ENCODE measurements at places on chromosomes 1 and 21.

DNA sequence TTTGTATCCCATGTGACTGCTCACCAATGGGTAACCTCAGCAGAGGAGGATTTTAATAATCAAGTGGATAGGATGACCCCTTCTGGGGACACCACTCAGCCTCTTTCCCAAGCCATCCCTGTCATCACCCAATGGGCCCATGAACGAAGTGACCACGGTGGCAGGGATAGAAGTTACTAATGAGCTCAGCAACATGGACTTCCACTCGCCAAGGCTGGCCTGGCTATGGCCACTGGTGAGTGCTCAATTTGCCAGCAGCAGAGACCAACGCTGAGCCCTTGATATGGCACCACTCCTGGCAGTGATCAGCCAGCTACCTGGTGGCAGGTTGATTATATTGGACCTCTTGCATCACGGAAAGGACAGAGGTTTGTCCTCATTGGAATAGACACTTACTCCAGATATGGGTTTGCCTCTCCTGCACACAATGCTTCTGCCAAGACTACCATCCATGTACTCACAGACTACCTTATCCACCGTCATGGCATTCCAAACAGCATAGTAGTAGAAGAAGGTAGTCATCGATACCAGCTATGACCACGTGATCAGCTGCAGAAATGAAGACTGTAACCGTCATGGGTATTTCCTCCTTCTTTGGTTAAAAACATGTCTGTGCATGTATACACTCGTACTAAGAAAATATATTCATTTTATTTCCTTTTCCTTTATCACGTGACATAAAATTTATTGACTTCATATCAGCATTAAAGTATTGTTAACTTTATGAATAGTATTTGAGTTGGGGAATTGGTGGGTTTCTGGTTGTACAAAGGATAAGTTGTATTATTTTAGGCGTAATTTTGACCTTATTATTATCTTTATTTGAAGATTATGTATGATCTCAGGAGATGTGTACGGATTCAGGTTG is 562.6 kb downstream of the PTPRU start:
- no peak for DNase-seq

- DNase-seq, result peak; percentile 66
Measured at GRCh38 chr1:17281775-17282181, 26.2 kb upstream of the PADI4 start.

DNA sequence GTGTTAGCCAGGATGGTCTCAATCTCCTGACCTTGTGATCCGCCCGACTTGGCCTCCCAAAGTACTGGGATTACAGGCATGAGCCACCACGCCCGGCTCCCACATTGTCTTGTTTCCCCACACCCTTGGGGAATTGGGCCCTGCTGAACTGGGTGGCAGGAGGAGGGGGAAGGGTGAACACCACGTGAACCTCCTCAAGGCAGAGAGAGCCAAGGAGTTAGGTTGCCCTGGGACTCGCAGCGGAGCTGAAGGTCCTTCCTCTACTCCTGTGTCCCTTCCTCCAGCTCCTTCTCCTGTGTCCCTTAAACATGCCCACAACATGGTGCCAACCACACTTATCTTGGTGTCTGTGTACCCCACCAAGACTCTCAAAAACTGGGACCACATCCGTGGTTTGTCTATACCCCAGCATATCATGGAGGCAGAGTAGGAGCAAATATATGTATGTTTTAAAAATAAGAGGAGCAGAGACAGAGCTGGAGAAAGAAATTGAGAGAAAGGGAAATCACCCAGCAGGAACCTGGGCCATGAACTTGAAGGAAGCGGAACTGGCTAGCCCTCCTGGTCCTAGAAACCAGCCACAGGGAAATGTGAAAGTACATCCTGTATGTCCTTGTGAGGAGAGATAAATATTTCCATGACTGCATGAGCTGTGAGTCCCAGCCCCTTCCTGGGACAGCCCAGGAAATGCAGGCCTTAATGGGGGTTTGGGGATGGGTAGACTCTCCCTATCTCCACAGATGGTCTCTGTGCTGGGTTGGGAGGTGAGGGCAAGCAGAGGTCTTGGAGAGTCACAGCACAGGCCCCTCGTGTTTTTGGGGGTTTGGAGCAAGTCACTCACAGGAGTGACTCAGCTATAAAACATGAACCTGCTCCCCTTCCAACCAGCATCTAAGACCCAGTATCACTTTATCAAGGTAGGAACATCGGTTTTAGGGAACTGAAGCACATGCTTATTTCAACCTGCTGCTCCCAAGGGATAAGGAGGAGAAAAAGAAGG is 9.4 kb upstream of the TAL1 start:
- no peak for DNase-seq

GRCh38 chr1:81832573-81832972 is 31.8 kb downstream of the ADGRL2 start:
- no peak for DNase-seq

- no peak for DNase-seq
Measured at GRCh38 chr1:208251015-208251414, 6.8 kb upstream of the PLXNA2 start.

GRCh38 chr1:81174052-81174451 is 626.7 kb upstream of the ADGRL2 start:
- DNase-seq, result no peak

DNA sequence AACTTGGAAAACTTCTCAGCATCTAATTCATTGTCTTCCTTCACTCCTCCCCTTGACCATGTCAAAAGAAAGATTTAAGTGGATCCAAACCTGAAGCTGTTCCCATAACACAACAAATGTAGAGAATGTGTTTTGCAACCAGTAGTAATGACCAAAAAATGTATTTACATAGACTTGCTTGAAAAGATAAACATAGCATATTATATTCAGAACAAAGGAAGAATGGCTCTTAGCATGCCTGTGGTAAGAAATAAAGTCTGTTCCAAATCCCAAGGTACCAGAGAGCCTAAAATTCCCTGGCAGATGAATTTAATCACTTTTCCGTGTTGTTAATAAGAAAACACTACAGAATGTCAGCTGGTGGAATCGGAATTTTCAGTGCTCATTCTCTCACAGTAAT is 36.8 kb downstream of the FMO3 start:
- no peak for DNase-seq

GRCh38 chr1:206035027-206035426 is 11.3 kb upstream of the CTSE start:
- DNase-seq, result no peak

GRCh38 chr1:20191266-20191825 is 5.0 kb upstream of the PLA2G2C start:
- no peak for DNase-seq

GRCh38 chr1:116988908-116989307 is 12.7 kb upstream of the CD101 start:
- DNase-seq, result no peak

- no peak for DNase-seq
Measured at GRCh38 chr1:60257531-60257930, 184.0 kb upstream of the C1orf87 start.

GRCh38 chr1:22584001-22584562 is 20.8 kb downstream of the EPHA8 start:
- no peak for DNase-seq

DNA sequence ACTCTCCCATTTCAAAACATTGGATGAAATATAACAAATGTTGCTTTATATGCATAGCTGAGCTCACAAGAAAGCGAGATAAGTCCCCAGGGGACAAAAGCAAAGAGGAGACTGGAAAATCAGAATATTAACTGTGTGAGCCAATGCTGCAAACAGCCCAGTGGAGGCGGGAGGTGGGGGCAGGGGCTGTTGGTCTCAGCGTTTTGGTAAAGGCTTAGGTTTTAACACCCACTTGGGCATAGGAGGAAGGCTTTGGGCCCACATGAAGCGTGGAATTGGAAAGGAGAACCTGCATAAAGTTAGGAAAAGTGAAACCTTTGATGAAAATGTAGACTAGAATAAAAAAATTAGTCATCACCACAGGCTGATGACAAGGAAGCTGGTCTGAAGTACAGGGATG is 30.2 kb upstream of the SMIM12 start:
- DNase-seq, result no peak

DNA sequence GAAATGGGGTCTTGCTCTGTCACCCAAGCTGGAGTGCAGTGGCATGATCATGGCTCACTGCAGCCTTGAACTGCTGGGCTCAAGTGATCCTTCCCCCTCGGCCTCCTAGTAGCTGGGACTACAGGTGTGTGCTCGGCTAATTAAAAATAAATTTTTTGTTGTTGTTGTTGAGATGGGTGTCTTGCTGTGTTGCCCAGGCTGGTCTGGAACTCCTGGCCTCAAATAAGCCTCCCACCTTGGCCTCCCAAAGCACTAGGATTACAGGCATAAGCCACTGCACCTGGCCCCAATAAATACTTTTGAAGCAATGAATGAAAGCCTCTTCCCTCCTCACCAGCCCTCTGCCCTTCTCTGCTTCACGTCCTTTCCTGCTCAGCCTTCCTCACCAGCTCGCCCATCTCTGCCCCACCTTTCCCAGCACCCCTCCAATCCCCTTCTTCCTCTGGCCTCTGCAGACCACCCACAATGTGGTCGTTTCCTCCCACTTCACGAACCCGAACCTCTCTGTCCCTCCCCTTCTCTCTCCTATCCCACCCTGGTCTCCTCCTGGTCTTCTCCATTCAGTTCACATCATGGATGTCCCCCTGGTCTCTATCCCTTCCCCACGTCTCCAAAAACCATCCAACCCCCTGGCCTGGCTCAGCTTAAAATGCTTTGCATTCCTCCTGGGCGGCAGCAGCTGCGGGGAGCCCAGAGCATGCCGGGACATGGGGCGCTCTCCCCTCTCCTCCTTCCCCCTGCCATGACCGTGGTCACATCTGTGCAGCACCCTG is 38.4 kb downstream of the RAP1GAP start:
- DNase-seq, result no peak

GRCh38 chr1:214463596-214463995 is 87.8 kb downstream of the PTPN14 start:
- no peak for DNase-seq

- DNase-seq, result no peak
Measured at GRCh38 chr1:42317308-42317707, 17.7 kb downstream of the FOXJ3 start.

GRCh38 chr21:44999428-44999971 is 59.7 kb downstream of the SLX9 start:
- DNase-seq, result no peak

GRCh38 chr1:246678816-246679793 is 45.1 kb upstream of the SCCPDH start:
- DNase-seq, result no peak

DNA sequence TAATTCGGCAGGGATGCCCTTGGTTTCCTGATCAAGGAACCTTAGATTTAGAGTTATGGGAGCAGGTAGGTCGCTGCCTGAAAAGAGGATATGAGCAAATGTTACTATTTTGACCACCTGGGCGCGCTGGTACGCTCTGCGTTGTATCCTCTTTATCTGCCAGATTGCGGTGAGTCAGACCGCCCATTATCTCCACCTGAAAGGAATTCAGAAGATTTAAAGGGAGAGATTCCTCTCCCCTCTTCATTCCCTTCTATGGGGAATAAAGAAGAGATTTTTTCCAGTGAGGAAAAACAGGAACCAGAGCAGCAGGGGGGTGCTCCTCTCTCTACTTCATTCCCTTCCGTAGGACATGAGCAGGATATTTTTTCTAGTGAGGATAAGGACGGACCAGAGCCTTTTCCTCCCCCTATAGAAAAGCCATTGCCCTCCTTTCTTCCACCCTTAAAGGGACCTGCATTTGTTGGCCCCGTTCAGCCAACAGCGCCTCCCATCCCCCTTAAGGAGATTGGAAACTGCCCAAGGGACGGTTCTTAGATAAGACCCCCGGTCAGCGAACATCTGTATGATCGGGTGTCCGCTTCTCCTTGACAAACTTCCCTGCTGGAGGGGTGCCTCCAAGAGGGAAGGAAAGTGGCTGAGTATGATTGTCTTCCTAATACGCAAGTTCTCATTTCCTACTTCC is 34.1 kb downstream of the CLCA1 start:
- no peak for DNase-seq

DNA sequence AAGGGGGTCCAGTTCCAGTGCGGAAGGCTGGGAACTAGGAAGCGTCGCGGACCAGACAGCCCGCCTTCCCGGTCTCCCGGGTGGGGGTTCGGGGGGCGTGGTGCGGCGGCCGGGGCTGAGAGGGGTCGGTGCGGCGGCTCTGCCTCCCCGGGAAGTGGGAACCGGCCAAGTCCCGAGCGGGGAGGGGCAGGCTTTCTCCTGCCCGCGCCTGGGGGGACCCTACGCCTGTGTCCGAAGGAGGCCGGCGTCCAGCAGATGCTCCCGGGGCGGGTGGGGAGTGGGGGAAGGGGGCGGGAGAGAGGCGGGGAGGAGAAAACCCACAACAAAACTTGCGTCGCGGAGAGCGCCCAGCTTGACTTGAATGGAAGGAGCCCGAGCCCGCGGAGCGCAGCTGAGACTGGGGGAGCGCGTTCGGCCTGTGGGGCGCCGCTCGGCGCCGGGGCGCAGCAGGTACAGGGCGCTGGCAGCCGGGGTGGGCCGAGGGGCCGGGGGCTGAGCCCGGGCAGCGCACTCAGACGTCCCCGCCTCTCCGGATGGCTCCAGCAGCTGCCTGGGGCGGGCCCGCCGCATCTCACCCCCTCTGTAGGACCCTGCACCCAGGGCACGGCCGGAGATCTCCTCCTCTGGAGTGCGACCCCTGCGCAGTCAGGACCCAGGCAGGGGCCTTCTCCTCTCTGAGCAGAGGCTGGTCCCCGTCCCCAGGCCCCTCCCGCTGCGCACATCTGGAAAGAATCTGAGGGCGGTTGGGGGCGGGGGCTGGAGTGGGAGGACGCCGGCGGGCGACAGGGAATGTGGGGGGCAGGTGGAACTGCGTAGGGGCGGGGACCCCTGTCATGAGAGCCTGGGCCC is at the start of gene PODN:
Gene PODN, plus strand, starts transcription at position 355 of the 849 bp plus-strand sequence. CDS start 7,643 bp downstream, outside the sequence.
- DNase-seq, result peak; percentile 63

- no peak for DNase-seq
Measured at GRCh38 chr1:206556047-206556749, 48.9 kb downstream of the RASSF5 start.

GRCh38 chr21:14259747-14260146 is 43.8 kb downstream of the RBM11 start:
- no peak for DNase-seq

DNA sequence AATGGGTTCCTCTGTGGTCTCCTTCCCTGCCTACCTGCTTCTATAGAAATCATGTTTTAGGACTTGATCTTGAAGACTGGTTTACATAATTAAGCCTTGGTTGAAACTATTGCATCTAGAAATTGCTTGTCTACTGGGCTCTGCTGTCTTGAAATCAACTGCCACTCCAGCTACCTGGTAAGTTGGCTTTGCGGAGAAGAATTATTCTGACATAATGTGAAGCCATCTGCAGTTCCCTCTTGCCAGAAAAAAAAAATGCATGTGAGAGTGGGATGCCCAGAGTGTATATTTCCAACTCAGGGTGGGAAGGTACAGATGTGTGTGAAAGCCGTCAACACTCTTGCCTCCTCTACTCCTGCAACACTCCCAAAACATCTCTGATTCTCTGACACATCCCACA is 27.2 kb downstream of the C8B start:
- DNase-seq, result no peak

GRCh38 chr1:84939151-84939550 is 46.1 kb upstream of the LPAR3 start:
- DNase-seq, result no peak

Measured in femur (tissue), 1 donor.